Keratinocyte (primary cell): ENCODE measurements at places on chromosomes 7 and 10. TPM values are rescaled to one million over a fixed set of nuclear protein-coding genes. Genes with fewer than 3 reads are reported as not detected.

The HEPACAM2 gene
- polyA plus RNA-seq: 0.06 TPM in 1 of 3 replicates, not detected in the others

The ZRANB1 gene
- polyA plus RNA-seq: 6.9 to 9.3 TPM (median 7.4 TPM) in 3 replicates

DNA sequence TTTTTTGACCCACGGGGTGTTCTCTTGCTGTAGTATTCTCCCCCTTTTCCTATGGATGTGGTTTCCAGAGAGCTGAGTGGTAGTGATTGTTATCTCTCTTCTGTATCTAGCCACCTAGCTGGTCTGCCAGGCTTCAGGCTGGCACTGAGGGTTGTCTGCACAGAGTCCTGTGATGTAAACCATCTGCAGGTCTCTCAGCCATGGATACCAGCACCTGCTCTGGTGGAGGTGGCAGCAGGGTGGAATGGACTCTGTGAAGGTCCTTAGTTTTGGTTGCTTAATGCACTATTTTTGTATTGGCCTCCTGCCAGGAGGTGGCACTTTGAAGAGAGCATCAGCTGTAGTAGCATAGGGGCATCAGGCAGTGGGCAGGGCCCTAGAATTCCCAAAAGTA is 851 bp downstream of the HYAL4 start:
- no peak for DNase-seq

DNA sequence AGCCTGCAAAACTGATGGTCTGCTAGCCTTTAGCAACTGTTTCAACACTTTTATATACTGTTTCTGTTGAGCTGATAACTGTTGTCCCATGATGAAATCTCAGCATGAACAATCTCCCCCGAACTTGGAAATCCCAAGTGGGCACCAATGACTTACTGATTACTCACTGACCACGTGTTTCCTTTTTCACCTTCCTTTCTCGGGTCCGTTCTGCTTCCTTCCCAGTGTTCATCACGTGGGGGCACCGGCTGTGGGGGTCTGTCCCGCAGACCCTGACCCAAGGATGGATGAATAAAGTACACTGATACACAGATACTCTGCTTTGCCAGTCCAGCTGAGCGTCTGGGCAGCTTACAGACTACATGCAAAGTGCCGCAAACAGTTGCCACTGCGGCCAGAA is 39.0 kb upstream of the RASGEF1A start:
- no peak for DNase-seq

GRCh38 chr7:90165724-90166123 is 11.5 kb downstream of the STEAP1 start:
- DNase-seq: no peak

DNA sequence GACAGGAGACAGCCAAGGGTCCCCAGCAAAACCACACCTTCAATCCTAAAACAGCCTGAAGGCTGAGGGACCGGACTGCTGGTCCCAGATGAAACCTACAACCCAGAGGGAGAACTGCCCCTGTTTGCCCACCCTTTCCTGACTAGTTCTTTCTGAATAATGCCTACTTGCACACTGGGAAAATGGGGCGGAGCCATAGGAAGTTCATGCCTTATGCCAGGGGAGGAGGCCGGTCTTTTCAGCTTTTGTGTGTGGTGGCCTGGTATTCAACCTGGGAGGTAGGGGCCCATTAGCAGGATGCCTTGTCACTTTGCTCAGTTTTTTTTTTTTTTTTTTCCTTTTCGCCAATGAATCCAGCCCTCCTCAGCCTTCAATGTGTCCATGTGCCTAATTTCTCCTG is 20.7 kb downstream of the TOMM7 start:
- DNase-seq: no peak

- no peak for DNase-seq
These were observed 332.0 kb upstream of the FZD1 start for GRCh38 chr7:90931986-90932916.

GRCh38 chr7:2004841-2005725 is 227.7 kb downstream of the MAD1L1 start:
- no peak for DNase-seq

DNA sequence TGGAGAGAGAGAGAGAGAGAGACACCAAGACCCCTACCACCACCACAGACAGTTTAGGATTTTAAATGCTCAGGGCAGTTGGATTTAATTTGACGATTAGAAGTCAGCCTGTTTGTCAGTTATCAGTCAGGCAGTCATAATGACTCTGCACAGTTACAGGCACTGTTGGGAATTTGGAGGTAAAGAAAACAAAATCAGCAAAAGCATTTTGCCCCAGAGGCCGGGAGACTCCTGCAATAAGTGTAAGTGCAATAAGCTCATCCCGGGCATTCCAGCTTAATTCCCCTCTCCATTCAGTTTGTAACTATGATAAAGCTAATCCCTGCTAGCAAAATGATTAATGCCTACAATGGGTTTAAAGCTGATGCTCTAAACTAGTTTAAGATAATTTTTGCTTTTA is 13.5 kb downstream of the SEMA3C start:
- no peak for DNase-seq

DNA sequence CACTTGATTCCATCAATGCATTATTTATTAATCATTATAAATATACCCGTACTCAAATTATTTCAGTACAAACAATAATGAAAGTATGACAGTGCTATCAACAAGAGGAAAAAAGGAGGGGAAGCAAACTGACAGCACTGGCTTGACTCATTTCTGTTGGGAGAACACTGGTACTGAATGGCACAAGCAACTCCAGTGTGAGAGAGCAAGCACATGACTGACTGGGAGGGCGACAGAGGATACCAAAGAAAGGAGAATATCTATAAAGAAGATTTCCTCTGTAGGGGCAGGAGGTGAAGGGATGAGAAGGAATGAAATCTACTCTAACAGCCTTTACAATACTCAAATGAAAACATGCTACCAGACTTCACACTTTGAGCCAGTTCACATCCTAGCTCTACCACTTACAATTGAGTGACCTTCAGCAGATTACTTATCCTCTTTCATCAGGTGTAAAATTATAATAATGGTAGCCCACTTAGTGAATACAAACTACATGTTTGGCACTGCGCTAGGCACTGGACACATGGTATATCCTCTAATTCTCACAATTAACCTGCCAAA is 1.5 kb downstream of the USP54 start:
- DNase-seq: no peak

DNA sequence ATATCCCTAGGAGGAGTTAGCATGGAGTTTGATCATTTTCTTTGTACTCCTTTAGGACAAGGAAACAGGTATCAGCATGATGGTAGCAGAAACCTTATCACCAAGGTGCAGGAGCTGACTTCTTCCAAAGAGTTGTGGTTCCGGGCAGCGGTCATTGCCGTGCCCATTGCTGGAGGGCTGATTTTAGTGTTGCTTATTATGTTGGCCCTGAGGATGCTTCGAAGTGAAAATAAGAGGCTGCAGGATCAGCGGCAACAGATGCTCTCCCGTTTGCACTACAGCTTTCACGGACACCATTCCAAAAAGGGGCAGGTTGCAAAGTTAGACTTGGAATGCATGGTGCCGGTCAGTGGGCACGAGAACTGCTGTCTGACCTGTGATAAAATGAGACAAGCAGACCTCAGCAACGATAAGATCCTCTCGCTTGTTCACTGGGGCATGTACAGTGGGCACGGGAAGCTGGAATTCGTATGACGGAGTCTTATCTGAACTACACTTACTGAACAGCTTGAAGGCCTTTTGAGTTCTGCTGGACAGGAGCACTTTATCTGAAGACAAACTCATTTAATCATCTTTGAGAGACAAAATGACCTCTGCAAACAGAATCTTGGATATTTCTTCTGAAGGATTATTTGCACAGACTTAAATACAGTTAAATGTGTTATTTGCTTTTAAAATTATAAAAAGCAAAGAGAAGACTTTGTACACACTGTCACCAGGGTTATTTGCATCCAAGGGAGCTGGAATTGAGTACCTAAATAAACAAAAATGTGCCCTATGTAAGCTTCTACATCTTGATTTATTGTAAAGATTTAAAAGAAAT is 4.8 kb downstream of the BAMBI start:
- no peak for DNase-seq
